ENCODE measurements at places on chromosomes 7 and 10.

DNA sequence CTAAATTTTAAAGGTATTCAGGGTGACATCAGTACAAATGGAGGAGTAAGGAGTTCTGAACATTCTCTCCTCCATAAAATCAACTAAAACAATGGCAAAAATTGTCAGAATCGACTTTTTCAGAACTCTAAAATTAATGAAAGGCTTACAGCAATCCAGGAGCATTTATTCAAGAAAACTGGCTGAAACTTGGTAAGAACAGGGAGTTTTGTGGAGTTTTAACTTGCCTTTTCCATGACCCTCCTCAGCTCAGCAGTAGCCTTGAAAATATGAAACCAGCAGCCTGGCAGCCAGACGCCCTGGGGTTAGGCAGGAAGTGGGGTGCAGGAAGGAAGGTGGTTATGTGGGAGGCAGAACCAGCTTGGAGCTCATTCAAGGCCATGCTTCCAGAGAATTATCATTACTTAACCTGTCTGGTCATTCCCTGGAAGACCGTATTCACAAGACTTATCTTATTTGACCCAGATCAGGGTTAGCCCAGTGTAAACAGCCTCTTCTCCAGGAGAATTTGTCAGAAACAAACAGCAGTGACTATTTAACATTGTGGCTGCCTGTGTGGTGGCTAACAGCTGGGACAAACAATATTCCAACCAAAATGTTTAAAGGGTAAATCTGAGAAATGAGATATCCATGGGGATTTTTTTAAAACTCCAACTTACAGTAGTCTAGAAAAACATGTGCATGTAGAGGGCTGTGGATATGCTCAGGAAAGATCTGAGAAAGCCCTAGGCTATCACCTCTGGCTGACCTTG is 75.7 kb upstream of the MACROH2A2 start:
- DNase-seq = no peak

DNA sequence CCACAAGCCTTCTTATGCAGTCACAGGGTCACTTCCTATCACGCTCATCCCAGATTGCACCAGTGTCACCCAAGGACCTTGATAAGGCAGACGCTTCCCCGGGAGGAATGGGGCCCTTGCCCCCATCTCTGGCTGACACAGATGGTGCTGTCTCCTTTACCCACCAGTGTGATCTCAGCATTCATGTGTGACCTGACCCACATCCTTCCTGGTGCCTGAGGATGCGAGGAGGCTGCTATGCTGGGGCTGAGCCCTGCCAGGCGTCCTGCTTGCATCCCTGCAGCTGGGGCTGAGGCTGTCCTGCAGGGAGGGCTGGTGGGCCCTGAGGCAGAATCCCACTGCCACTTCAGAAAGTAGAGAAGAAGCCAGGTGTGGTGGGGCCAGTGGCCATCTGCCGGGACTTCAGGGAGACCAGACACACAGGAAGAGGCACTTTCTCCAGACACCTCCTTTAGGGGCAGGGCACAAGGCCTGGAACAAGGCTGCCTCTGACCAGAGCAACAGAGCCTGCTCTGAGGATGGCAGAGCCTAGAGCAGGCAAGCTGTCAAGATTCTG is 35.3 kb downstream of the RASGEF1A start:
- no peak for DNase-seq

DNA sequence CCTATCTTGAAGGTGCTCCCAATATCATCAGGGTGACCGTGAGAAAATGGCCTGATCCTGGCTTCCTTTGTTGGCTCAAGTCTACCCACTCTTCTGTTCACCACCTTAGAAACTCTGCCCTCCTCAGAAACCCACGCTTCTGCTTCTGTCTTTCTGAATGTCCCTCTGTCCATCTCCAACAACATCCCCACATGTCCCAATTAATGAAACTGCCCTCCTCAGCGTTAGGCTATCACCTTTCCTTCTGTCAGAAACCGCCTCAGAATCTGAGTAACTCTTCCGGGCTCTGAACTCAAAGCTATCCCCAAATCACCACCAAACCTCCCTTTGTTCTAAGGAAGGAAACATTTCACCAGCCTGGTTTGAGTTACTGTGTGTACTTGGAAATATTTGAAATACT is 315.8 kb upstream of the ZNF32 start:
- no peak for DNase-seq

- no peak for DNase-seq
Observed at GRCh38 chr10:97121041-97121440, 64.7 kb downstream of the SLIT1 start.

DNA sequence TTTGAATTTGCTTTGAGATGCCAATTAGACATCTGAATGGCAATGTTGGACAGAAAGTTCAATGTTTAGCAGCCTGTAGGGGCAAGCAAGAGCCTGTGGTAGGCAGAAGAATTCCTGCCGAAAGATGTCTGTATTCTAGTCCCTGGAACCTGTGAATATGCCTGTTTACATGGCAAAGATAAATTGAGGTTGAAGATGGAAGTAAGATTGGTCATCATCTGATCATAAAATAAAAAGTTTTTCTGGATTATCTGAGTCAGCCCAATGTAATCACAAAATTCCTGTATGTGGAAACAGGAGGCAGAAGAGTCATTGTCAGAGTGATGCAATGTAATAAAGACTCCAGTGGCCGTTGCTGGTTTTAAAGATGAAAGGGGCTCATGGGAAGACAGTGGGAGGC is 430.5 kb downstream of the MDFIC start:
- peak; percentile 10 for DNase-seq

GRCh38 chr7:137446025-137446424 is 102.5 kb upstream of the PTN start:
- peak; percentile 84 for DNase-seq

GRCh38 chr7:69878591-69878990 is 280.3 kb downstream of the AUTS2 start:
- no peak for DNase-seq

DNA sequence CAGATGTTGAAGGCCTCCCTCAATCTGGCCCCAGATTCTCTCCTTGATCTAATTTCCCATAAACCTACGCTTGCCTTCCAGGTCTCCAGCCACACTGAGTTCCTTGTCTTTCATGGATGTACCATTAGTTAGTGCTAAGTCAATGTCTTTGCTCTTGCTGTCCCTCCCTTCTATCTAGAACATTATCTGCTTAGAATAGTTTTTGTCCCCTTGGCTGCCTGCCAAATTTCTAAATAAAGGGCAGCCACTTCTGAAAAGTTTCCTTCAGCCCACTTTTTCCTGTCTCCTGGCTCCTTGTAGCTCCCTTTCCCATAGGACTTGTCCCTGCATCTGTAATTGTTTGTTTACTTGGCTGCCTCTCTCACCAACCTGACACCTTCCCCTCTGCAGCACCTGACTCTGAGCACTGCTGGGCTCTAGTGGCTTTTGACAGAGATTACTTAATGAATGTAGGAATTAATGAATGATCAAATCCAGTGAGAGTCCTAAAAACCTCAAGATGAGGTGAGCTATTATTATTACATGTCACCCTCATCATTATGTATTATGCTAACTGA is 58.3 kb downstream of the CXCL12 start:
- no peak for DNase-seq

DNA sequence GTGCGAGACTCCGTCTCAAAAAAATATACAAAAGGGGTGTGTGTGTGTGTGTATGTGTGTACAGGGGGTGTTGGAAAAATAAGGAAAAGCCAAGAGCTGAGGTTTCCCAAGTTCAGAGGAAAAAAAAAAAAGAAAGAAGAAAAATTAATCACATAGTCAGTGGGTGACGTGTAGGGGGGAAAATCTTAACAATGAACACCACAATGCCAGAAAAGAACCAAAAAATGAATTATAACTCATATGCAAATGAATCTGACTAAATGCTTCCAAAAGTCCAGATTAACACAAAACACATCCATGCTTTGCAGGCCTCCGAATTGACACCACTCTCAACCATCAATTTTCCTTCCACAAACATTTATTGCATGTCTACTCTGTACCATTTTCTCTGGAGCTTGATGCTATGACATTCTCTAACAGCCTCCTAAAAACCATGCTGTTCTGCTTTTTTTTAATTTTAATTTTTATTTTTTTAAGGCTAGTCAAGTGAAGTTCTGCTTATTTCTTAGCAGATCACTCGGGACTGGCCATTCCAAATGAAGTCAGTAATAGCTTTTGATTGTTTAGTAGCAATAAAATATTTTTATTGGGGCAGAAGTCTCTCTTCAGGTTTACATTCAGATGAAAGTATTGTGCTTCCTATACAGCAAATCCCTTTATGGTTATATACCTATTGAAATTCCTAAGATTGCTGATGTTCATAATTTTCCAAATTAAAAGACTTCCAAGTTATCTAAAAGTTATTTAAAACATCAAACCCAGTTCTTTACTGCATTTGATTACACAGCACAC is 133.8 kb downstream of the CNOT4 start:
- no peak for DNase-seq

DNA sequence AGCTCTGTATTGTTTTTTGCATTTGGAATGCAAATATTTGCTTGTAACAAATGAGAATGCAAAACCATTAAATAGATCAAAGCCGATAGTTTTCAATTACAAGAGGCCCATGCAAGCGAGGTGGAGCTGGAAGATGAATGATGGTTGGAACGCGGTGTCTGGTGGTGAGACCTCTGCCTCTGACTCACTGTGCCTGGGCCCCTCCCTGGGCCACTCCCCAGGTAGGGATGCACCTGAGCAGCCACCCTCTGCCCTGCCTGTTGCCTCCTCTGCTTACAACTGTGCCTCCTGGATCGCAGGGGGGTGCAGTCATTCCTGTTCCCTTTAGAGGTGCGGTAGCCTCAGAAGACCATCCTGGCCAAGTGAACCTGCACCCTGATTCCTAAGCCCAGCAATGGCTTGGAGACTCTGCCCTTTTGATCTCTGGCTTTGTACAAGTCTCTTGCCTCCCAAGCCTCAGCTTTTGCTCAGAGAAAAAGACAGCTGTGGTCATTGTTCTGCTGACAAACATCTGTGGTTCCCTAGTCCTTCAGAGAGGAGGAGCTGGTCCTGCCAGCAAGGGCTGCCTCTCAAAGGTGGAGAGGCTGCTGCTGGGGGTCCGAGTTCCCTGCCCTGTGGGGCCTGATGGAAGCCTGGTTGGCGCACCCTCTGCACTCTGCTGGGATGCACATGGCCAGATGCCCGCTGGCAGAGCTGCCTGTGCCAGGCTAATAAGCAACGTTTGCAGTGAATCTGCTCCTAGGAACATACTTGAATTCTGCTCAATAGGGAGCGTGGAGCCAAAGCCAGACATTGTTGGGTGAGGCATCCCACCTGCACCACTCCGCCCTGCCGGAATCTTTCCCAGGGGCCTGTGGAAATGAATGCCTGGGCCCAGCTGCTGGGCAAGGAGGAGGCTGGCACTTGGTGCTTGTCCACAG is 126.3 kb upstream of the TCERG1L start:
- no peak for DNase-seq

DNA sequence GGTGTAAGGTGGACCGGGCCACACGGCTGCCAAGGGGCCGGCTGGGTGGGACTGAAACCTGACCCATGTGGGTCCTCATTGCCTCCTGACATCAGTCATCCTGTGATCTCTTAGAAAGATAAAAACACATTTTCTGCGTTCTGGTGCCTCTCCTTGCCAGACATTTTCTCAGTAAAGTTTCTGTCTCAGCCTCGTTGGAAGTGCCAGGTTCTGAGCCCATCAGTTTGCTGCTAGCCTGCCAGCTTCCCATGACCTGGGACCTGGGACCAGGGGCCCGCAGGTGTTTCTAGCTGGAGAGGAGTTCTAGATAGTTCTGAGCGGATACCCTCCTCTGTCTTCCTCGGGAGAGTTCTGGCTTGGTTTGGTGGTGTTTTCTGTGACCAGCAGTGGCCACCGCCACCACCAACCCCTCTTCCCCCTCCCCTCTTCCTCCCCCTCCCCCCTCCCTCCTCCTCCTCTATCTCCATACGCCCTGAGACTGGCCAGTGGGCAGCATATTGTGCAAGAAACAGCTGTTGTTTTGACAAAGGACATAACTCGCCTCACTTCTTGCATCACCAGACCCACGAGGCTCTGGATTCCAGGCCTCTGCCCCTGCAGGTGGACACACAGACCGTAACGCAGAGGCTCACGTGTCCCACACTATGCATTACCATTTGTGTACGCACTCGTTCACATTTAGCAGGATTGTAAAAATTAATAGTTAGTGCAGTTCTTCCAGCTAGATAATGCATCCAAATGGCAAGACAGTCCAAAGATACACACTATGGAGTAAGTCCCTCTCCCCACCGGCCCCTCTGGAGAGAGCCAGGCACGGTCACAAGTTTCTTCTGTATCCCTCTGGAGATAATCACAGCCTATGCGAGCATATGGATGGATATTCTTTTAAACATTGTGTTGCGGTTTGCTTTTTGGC is 94.6 kb downstream of the CUX1 start:
- DNase-seq = peak; percentile 70

DNA sequence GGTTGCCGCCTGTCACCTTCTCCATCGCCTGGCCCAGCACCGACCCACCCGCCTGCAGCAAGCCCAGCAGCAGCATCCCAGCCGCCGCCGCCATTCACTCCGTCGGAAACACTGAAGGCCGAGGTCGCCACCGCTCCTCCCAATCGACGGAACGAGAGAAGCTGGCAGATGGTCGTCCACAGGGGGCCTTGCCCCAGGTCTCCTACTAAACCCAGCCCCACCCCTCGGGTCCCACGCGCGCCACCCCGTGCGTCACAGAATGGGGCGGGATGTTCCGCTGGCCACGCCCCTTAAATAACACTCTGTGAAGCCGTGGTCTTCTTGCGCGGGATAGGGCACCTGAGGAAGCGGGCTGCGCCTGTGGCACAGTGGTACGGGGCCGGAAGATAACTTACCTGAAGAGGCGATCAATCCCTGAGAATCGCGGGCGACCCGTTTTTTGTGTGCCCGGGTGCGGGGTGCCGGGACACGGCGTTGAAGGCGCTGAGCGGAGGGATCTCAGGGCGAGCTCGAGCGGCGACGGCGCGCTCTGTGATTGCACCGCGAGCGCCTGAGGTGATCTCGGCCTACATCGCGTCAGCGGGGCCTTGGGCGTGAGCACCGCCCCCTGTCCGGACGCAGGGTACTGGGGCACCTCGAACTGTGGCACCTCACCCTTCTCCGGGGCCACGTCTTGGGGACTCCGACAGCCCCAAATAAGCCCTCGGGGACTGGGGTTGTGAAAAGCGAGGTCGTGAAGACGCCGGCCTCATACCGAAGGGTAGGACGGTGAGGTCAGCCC is at the start of gene CYP51A1:
Gene CYP51A1 (minus strand): TSS at position 207 of the 781 bp plus-strand sequence. CDS start 113 bp downstream, at position 94.
- peak; percentile 96 for DNase-seq

DNA sequence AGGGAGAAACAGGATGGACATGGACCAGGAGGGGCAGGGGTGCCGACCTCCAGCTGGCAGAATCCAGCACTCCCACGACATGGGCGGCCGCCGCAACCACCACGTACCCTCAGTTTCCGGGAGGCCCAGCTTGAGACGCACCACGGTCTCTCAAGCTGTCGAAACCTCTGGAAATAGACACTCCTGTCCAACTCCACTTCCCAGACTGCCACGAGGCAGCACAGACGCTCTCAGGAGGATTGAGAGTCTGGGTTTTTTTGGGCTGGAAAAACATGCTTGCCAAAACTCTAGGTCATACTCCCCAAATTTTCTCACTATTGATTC is 37.9 kb upstream of the PDGFA start:
- no peak for DNase-seq

- DNase-seq = no peak
Observed at GRCh38 chr7:2530071-2530987, 10.8 kb downstream of the LFNG start.

GRCh38 chr7:27843584-27844305 is 103.8 kb downstream of the TAX1BP1 start:
- no peak for DNase-seq

- DNase-seq = no peak
Observed at GRCh38 chr10:50312464-50313437, 61.4 kb upstream of the ASAH2 start.
